ENCODE measurements at places on chromosomes 3 and 15.

DNA sequence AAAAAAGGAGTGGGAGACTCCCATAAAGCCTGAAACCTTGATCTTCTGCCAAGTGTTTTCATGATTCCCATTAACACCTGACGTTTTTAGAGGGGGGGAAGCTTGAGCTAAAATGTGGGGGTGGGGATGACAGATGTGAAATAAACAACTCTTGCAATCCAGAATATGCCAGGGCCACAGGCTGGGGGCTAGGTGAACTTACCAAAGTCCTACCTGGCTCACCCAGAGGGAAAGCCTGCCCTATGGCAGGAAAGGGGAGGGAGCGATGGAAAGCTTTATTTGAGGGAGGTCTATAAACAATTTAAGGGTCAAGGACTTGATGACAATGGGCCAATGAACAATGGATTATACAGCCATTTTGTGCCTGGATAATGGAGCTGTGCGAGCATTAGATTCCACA, 108.3 kb downstream of the LRIG1 start:
- DNase-seq = no peak

GRCh38 chr3:147200545-147200944, 205.8 kb downstream of the ZIC4 start:
- DNase-seq = no peak

DNA sequence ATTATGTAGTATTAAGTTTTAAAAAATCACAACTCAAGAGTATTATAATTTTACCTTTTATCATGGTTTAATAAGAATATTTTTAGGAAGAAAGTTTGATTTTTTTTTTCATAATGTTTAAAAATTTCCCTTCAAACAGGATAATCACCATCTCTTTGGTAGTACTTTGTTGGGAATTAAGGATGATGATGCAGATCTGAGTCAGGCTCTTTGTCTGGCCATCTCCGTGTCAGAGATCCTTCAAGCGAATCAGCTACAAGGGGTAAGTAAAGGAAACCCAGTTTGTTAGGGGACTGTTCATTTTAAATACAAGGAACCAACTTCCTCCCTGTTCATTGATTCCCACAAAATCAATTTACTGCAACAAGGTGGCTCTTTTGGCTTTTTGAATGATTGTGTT, 36.8 kb upstream of the NIT2 start:
- no peak for DNase-seq

- DNase-seq = no peak
These were observed 40.8 kb downstream of the CRYBG3 start for GRCh38 chr3:97862582-97862981.

DNA sequence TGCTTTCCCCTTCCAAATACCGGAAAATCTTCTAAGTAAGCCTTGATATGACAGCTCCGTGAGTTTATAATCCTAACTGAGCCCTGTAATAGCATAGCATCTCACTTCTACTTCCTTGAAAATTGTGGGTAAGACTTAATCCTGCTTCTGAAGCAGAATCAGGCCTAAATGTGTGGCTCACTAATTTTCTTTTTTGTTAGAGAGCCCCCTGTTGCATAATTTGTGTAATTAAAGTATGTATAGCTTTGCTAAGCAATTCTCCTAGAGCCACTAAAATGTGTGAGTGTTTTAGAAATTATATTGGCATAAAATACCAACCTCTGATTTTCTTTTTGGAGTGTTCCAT, 304.4 kb downstream of the FGF12 start:
- no peak for DNase-seq

DNA sequence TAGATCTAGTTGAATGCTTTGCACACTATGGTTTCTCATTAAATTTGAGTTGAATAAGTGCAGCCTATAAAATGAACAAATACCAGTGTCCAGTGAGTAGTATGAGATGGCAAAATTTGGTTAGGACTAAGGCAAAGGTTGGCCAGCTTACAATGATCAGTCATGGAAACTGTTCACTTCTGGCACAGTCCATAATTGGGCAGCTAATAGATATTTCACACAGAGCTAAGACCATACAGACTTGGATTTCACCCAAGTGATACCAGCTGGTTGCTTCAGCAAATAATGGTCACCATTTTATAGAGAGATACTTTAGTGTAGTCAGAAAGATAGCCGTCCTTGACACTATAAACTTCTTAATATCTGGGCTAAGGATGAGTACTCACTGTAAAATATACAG, 15.7 kb downstream of the GAP43 start:
- DNase-seq = no peak

GRCh38 chr3:39809995-39810595, 686 bp downstream of the MYRIP start:
- DNase-seq = no peak

DNA sequence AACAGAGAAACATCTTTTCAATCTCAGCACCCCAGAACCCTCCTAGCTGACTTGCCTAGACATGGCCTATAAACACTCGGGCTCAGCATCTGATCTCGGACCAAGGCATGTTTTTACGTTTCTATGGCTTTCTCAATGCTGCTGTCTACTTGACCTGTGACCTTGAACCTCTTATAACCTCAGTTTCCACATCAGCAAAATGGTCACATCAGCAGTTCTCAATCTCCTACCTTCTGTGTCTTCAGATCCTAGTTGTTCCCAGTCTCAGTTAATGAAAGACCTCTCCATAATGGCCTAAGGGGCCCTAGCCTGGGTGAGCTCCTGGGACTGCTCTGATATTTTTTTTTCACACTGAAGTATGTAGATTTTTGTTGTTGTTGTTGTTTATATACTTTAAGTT, 39.6 kb downstream of the SSUH2 start:
- DNase-seq = no peak

DNA sequence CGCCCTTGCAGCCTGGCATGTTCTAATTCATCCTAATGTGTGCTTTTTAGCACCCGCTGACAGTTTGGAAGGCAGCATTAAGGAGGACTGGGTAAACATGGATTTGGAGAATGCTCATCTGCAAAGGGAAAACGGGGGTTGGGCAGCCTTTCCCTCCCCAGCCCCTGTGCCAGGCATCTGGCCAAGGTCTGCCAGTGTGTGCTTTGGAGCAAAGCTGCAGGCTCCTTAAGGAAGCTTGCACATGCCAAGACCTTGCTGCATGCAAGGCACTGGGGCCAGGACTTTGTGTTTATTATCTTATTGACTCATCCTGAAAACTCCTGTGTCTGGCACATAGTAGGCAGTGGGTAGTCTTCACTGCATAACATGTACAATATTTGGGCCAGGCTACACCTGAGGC, 20.1 kb downstream of the FAM3D start:
- no peak for DNase-seq

GRCh38 chr15:45429941-45430792, 51.8 kb upstream of the GATM start:
- DNase-seq = peak; percentile 94

DNA sequence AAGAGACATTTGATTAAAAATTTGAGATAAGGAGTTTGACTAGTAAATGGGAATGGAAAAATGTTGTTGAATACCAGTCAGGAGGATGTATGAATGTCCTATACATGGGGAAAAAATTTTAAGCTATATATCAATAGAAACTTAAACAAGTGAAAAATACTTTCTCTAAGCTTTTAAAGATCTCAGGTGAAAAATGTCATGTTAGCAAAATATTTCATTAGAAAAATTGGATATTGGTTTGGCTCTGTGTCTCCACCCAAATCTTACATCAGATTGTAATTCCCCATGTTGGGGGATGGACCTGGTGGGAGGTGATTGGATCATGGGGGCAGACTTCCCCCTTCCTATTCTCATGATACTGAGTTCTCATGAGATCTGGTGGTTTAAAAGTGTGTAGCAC, 279.6 kb upstream of the CADM2 start:
- DNase-seq = no peak

- DNase-seq = no peak
These were observed 40.7 kb downstream of the MYRIP start for GRCh38 chr3:39849992-39850715.

DNA sequence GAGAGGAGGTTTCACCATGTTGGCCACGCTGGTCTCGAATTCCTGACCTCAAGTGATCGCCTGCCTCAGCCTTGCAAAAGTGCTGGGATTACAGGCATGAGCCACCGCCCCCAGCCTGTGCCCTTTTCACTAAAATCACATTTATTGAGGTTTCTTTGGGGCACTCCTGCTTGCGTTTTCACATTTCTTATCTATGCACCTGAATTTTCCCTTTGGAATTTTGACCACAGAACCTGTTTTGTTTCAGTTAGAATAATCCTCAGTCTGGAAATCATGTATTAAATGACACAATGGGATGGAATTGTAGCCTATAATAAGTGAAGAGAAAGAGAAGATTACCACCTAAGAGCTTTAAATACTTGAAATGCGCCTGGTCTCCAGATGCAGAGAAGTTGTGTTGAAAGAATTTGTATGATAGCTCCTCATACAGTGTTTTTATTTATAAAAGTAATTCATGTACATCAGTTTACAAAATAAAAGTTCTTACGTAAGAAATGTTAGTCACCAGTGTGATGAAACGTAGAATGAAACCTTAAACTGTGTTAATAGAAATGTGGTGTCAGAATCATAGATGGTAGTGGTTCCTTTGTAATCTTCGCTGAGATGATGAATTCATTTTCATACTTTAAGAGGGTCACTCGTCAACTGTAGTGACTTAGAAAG, 107.0 kb downstream of the TCF12 start:
- DNase-seq = no peak

GRCh38 chr3:78867409-78868372, 900.1 kb downstream of the ROBO1 start:
- DNase-seq = no peak

- peak; percentile 52 for DNase-seq
These were observed 259.9 kb downstream of the FGF12 start for GRCh38 chr3:192467230-192468140.

Measured in activated T-cell treated with anti-CD3 and anti-CD28 coated beads, Interleukin-2, amount 50 U/mL, for 72 hours (primary cell).